Stimulated activated CD8-positive, alpha-beta memory T cell treated with anti-CD3 and anti-CD28 coated beads, Interleukin-4, amount 100 ng/mL, for 1 hour (primary cell): ENCODE measurements at places on chromosomes 4 and X.

DNA sequence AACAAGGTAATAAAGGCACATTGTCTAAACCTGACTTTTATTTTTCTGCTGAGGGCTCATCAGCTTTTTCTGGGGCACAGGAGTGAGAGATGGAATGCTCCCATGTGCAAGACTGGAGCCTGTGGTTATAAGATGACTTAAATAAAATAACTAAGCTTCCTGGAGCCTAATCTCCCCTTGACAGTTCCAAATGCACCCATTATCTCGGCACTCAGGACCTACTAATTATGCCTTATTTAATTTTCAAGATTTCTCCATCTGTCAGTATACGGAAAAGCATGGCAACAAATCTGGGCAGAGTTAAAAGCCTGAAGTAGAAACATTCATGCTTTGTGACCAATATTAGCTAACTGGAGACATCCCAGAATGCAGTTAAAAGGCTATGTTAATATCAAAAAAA is 416.7 kb upstream of the TEX13C start:
- DNase-seq: no peak

GRCh38 chrX:17183566-17183965 is 191.4 kb upstream of the NHS start:
- no peak for DNase-seq

DNA sequence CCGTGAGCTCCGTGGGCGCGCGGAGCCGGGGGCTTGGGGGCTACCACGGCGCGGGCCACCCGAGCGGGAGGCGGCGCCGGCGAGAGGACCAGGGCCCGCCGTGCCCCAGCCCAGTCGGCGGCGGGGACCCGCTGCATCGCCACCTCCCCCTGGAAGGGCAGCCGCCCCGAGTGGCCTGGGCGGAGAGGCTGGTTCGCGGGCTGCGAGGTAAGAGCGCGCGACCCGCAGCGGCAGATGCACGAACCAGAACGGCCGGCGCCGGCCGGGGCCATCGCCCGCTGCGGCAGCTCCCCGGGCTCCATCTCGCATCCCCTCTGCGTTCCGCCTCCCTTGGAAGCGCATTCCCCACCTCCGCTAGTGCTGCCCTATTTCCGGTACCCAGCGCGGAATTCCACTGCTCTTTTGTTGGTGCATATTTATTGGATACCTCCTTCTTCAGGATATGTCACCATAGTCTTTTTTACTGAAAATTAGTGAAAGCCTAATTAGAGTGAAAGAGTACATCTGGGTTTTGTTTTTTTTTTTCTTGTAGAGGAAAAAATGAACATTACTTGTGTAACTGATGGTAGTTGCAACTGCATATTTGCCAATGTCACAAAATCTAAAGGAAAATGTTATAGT is 797 bp downstream of the PKD2 start:
- DNase-seq: no peak

- no peak for DNase-seq
Measured at GRCh38 chr4:30866346-30866745, 146.2 kb downstream of the PCDH7 start.

DNA sequence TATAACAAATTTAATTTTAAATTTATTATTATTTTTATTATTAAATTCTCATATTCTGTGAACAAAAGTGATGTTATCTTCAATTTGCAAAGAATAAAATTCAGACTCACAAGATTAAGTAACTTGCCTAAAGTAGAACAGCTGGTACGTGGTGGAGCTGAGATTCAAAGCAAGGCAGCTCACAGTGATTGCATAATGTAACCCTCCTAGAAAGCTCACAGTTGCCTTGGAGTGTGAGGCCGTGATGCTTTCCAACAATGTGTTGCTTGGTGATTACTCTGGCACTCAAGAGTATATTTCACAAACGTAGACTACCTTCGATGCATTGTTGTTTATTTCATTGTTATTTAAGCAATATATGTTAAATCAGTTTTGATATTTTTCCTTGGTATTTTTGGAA is 1039.2 kb upstream of the PABPC4L start:
- no peak for DNase-seq

DNA sequence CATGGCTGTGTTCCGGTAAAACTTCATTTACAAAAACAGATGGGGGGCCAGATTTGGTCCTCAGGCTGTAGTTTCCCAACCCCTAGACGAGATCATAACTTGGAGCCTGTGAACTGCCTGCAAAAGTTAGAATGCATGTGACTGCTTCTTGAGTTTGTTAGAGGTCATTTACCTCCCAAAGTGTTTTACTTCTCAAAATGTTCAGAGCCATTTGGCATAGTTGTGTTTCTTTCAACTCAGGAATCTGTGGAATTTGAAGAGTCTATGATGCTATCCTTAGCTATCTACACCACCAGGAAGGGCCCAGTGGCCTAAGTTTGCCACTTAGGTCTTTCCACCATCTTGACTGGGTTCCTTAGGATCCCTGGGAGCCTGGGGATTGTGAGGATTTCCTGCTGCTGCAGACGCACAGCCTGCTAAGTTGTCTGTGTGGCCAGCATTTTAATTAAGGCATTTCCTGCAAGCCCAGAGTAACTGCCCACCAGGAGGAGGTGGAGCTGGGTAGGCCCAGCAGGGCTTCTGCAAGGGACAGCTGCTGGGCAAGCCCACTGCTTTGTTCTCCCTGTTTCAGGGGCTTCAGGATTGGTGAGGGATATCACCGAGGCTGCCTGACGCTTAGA is 53.1 kb downstream of the CCNI start:
- no peak for DNase-seq

DNA sequence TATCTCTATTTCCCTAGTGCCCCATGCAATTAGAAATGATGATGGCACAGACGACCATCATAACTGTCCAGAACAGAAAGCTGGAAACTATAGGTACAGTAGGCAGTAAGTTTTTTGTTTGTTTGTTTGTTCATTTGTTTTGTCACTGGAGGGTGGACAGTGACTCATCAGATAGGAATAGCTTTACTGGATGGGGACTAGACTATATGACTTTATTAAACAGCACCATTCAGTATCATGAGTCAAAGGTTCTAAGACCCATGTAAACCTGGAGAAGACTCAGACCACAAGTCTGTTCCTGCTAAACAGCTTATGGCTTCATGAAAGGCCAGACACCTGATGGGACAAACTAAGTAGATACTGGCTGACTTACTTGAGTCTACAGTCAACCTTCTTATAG is 38.4 kb downstream of the PLAC1 start:
- no peak for DNase-seq

GRCh38 chrX:48590203-48591103 is 6.8 kb upstream of the WDR13 start:
- no peak for DNase-seq

- no peak for DNase-seq
Measured at GRCh38 chr4:26242451-26242850, 78.4 kb upstream of the RBPJ start.

- DNase-seq: no peak
Measured at GRCh38 chr4:41599192-41599786, 61.3 kb downstream of the LIMCH1 start.

GRCh38 chr4:143085224-143085623 is 99.5 kb upstream of the USP38 start:
- DNase-seq: no peak

- no peak for DNase-seq
Measured at GRCh38 chr4:126354784-126355183, 1040.0 kb downstream of the FAT4 start.

GRCh38 chr4:101252721-101253120 is 94.6 kb downstream of the PPP3CA start:
- no peak for DNase-seq

DNA sequence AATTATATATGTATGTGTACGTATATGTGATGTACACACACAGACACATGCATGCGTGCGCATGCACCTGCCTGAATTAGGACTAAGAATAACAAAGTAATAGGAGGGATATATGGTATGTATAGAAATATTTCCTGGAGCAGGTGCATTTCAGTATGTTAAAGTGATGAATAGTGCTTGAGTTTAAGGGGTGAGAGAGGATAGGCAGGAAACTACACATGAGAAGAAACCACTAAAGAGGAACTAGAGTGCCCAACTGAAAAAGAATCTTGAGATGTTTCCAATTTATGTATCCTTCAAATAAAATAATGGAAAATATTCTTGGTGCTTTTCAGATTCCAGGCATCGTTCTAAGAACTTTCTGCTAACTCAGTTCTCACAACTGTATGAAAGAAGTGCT is 52.6 kb upstream of the UNC5C start:
- no peak for DNase-seq

GRCh38 chr4:134906404-134907023 is 704.9 kb upstream of the PABPC4L start:
- DNase-seq: no peak

DNA sequence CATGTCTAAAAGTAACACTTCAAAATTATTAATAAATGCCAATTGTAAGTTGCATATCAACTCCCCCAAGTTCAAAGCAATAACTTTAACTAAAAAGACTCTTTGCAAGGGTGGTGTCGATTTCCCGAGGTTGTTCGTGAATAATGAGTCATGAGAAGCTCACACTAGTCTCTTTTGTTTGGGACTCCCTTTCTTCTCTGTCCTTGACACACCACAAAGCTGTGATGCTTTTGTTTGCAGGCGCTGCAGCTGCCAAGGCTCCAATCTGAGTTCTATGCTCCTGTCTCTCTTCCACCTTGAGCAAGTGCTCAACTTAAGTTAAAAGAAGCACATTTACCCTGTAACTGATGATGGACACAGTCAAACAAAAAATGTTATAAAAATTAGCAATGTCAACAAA is 65.9 kb downstream of the FAT1 start:
- DNase-seq: no peak

- no peak for DNase-seq
Measured at GRCh38 chrX:107629540-107629909, 1.2 kb downstream of the PRPS1 start.

DNA sequence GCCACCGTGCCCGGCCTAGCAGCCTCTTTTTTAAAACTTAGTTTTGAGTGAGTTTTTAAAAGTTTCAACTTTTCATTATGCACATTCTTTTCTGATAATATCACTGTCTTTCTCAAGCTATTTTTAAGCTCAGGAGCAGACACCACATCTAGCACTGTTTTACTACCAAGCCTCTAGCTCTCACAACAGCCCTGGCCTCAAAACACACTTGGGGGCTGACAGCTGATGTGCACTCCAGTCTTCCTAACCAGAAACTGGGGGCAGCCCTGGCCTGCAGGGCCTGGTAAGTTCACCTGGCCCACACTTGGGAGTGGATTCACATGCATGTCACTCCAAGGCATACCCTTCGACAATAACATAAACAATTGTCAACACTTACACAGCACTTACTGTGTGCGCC is 34.0 kb downstream of the CENPU start:
- no peak for DNase-seq

GRCh38 chr4:81460191-81460701 is 11.5 kb downstream of the RASGEF1B start:
- DNase-seq: no peak

GRCh38 chr4:34138385-34138784 is 2105.9 kb downstream of the ARAP2 start:
- DNase-seq: no peak

- no peak for DNase-seq
Measured at GRCh38 chr4:99803566-99804101, 13.0 kb upstream of the DAPP1 start.

GRCh38 chr4:10180927-10181744 is 64.5 kb upstream of the WDR1 start:
- DNase-seq: no peak

DNA sequence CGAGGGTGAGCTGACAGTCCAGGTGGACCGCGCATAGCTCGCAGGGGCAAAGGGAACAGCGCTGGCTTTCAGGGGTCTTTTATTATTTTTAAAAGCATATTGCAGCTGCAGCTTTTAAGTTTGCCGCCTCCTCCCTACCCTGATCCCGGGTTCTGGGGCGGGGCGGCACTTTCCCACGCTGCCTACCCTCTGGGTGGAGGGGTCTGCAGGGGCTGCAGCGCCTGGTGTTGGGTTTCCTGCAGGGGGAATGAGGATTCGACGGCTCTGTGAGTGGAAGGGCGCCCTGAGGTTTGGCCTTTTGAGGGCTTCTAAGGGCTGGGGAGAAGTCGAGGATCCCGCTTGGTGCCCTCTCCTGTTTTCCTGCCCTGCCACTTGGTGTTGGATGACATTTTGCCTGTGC is 80.7 kb upstream of the SCML1 start:
- DNase-seq: no peak

DNA sequence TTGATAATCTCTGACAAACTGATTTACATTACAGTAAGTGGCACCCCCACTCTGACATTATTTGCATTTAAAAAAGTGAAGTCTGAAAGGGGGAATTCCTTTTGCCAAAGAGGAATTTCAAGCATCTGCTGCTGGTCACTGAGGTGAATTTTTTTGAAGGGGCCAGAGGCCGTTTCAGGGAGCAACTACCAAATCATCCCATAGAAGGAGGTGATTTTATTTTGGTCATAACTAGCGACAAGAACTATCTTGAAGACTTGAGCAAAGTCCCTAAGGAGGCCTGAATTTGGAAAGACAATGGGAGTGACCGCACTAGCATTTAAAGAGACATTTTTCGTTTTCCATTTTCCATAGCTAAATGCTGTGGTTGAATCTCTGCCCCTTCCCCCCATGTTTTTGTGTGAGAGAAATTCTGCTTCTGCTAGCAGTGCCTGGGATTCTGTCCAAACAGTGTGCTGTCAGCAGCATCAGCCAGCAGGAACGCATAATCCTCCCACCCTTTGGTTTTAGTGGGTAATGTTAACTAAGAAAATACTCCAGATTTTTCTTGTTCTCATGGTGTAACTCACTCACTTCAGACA is 110.1 kb upstream of the MED14 start:
- DNase-seq: no peak

DNA sequence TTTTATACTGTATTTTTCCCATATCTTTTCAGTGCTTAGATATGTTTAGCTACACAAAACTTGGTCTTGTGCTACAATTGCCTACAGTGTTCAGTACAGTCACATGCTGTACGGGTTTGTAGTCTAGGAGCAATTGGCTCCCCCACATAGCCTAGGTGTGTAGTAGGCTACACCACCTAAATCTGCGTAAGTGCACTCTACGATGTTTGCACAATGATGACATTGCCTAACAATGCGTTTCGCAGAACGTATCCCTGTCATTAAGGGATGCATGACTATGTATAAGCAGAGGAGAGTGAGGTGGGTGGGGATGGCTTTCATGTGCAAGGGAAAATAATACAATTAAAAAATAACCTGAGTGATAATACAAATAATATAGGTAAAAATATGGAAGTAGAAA is 131.4 kb downstream of the GBA3 start:
- no peak for DNase-seq

DNA sequence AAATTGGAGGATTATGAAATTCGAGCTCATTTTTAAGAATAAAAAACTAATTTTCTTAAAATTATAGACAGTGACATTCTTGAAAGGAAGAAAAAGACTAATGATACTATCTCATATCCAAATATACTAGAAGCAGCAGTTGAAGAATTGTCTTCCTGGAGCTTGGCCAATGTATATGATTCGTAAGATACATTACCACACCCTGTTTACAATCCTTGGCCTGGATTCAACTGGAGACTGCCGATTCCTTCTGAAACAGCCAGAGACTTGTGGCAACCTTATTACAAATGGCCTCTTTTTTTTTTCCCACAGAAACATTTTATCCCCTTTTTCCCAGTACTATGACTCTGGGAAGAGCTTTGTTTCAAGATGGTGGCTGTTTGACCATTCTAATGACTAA is 571.2 kb upstream of the FAT1 start:
- no peak for DNase-seq
